ENCODE measurements at places on chromosomes 1 and 21.

DNA sequence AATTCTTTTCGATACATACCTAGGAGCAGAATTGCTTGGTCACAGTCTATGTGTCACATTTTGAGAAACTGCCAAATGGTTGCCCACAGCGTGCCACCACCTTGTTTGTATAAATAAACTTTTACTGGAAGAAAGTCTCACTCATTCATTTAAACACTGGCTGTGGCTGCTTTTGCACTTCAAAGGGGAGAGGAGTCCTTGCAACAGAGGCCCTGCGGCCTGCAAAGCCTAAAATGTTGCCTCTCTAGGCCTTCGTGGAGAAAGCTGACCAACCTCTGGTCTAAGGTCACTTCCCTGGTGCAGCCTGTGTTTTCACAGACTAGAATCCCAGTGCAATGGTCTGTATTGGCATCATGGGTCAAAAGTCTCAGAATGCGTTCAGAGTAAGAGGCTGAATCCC is 8.3 kb downstream of the RIPK4 start:
- no peak for DNase-seq

DNA sequence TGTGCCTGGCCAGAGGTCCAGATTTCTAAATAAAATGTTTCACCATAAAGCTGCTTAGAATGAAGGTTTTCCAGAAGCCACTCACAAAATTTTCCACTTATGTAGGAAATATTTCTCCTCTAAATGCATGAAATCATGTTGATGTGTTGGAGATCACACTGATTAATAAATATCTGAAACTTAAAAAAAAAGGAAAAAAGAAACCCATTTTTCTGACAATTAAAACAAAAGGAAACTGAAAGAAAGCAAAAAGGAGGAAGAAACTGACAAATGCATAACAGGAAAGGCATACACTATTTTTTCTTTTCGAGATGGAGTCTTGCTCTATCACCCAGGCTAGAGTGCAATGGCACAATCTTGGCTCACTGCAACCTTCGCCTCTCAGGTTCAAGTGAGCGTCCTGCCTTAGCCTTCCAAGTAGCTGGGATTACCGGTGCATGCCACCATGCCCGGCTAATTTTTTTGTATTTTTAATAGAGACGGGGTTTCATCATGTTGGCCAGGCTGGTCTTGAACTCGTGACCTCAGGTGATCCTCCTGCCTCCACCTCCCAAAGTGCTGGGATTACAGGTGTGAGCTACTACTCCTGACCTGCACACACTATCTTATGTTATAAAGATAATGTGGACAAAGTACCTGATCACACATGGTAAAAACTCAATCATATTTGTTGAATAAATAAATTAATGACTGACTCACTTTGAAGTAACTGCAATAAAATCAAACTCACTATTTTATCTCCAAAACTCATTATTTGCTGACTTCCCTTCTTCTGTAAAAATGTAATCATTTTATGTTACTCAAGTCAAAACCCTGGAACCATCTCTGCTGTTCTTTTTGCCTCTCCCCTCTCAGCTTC is 149.8 kb upstream of the NR5A2 start:
- DNase-seq, result no peak

DNA sequence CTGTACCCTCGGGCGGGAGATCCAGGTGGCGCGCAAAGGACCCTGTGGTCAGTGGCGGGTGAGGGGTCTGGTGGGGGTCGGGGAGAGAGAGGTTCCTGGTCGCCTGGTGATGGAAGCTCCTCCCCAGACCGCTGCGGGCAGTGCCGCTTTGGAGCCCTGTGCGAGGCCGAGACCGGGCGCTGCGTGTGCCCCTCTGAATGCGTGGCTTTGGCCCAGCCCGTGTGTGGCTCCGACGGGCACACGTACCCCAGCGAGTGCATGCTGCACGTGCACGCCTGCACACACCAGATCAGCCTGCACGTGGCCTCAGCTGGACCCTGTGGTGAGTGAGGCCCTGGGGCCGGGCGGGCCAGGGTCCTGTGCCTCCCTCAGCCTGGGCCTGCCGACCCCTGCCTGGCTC is 23.5 kb downstream of the AGRN start:
- no peak for DNase-seq

- DNase-seq, result no peak
These were observed 505.2 kb upstream of the ZRANB2 start for GRCh38 chr1:71586030-71586429.

GRCh38 chr1:62882201-62883104 is 98.5 kb downstream of the ATG4C start:
- no peak for DNase-seq

DNA sequence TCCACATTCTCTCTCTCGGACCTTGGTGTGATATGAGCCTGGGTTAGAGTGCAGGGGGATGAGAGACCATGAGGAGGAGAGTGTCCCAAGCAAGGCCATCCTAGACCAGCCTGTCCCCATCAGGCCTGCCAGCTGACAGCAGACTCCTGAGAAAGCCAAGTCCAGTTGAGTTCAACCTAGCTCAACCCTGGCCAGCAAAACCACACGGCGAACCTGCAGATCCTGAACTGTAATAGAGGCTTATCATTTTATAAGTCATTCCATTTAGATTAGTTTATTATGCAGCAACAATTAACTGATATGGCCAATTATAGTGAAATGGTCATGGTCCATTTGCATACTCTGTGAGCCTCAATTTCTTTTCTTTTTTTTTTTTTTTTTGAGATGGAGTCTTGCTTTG is 36.4 kb upstream of the ARHGEF10L start:
- DNase-seq, result no peak

DNA sequence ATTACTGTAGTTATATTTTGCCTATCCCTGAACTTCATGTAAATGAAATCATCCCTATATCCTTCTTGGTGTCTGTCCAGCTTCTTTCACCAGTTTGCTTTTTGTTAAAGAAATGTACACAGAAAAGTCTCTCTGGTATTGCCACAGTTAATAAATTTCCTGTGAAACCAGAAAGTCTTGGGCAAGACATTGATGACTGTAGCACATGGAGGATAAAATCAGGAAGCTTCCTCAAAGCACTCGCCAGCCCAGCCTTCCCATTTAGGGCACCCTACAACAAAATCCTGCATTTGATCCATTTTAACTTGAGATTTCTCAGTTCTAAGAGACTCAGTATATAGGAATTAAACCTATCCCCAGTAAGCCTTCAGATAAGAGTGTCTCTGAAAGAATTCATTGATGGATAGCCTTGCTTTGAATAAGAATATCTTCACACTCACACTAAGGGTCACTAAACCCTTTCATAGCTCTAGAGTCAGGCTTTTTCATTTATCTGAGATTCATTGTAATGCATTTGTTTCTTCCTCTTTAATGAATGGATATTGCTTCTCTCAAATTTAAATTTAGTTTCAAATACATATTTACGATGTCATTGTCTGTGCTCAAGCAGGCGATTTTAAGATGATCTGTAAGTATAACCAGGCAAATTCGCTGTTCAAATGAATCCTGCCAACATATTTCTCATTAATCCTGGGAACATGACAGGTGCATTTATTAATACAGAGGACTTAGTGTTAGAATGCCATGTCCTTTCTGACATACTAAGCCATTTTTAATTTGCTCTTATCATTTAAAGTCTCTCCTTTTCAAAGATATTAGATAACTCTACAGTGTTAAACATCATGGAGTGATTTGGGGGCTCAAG is 153.1 kb downstream of the GRIK1 start:
- DNase-seq, result no peak

DNA sequence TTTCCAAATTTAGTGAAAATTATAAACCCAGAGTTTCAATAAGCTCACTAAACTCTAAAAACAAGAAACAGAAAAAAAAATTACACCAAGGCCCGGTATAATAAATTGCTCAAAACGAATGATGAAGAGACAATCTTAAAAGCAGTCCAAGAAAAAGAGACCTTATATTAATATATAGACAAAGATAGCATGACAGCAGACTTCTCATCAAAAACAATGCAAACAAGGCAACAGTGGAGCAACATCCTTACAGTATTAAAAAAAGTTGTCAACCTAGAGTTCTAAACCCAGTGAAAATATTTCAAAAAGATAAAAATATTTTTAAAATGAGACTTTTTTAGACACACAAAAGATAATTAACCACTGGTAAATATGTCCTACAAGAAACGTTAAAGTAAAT is 46.7 kb downstream of the KIFAP3 start:
- DNase-seq, result no peak

DNA sequence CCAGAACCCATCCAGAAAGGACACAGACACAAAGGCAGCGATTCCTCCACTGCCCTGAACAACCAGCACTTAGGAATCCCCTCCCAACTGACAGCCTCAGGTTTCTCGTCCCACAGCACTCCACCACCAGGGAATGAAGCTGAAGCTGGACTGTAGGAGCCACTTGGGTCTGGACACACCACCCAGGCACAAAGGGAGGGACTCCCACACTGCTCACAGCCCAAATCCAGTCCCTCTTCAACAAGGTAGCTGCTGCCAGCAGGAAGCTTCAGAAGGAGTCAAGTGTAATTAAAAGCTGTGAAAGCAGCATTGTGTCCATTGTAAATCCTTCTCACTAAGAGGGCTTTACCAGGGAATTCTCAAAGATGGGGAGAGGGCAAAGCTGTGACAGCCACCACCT is 29.0 kb downstream of the LMX1A start:
- no peak for DNase-seq

DNA sequence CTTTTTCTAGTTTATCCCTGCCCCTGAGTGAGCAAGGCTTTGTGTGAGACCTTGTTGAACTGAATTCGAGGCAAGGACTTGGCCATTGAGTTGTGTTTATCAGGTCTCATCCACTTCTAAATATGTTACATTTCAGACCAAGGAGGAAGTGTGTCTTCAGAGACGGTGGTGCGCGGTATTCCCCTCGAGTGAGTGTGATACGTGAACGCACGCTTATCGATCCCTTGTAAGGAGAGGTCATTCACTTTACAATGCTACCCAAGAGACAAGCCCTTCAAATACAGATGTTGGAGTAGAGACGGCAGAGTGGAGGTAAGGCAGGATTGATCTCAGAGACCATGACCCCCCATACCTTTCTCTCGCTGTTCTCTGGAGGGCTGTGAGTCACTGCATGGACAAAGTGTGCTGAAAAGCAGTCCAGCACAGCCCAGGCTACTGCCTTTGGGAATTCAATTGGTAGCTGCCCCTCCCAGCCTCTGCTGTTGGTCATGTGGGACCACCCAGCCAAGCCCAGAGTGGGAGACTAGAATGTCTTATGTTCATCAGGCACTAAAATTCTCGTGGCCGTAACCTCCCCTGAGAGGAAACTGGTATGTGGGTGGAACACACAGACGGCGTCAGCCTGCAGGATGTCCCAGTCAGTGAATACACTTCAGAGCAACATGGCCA is 16.3 kb upstream of the MTARC1 start:
- no peak for DNase-seq

- no peak for DNase-seq
These were observed 80.0 kb upstream of the HP1BP3 start for GRCh38 chr1:20867062-20867461.

DNA sequence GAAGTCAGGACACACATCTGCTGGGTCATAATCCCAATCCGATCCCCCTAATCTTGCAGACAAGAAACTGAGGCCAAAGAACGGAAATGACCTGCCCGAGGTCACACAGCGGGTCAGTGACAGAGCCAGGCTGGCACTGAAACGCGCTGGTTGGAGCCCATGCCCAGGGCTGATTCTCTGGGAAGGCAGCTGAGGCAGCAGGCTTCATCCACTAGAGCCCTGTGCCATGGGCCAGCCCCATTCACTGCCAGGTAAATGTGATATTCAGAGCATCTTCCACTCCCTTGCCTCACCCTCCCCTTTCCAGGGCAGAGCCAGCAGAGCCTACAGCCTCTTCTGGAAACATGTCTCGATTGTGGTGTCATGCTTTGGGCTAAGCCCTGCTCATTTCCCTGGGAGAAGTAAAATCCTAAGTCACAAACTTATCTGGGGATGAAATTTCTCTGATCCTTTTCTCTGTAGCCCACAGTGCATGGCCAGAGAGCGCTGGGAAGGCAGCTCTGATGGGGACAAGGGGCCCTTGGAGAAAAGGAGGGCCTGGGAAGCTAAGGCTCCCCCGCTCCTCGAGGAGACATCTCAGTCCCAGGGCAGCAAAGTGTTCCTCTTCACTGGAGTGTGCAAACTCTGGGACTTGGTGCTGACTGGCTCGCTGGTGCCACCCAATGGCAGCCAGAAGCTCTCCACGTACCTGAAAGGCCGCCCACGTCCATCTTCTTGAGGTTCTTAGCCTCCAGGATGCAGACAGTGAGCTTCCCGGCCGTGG is 110.4 kb downstream of the SYT2 start:
- DNase-seq, result no peak

- DNase-seq, result no peak
These were observed 170.6 kb upstream of the C21orf91 start for GRCh38 chr21:17989780-17990179.

DNA sequence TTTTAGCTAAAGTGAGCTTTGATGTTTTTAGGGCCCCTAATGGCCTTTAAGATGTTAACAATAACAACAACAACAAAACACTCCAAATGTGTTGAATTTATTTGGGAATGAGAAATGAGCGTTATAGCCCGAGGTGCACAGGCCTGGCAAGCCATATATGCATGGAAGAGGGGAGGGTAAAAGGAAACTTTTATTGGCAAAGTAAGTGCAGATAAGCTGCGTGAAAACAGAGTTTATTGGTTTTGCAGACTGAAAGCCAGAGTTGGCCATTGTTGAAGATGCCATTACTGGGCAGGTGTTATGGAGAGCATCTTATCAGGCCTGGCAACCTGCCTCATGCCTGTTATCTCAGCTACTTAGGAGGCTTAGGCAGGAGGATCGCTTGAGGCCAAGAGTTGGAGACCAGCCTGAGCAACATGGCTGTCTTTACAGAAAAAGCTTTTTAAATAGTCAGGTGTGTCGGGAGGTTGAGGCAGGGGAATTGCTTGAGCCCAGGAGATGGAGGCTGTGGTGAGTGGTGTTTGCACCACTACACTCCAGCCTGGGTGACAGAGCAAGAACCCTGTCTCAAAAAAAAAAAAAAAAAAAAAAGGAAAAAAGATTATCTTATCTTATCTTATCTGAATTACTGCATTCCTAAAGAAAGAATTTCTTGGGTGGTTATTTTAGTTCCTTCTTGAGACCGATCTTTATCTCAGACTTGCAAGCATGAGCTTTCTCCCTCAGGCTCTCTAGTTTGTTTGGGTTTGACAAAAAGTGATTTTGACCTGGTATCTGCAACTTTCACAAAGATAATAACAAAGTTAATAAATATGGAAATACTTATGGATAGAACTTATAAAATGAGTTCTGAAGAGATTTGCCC is 1.7 kb downstream of the PATJ start:
- no peak for DNase-seq

GRCh38 chr1:30324251-30325084 is 398.9 kb downstream of the MATN1 start:
- no peak for DNase-seq

GRCh38 chr1:119364640-119365039 is 3.9 kb upstream of the HAO2 start:
- no peak for DNase-seq

All from stimulated activated CD4-positive, alpha-beta T cell treated with anti-CD3 and anti-CD28 coated beads, Interleukin-1b, Interleukin-23, amount 100 ng/mL, for 24 hours (primary cell).